ENCODE measurements at places on chromosomes 3 and 15. TPM values are rescaled to one million over a fixed set of nuclear protein-coding genes. Genes with fewer than 3 reads are reported as not detected.

The SLC15A2 gene
- total RNA-seq, result 1.3 TPM

The CPB1 gene
- 7.7 TPM for total RNA-seq

The CCR8 gene
- total RNA-seq, result not detected

The MUSTN1 gene
- total RNA-seq, result 1.3 TPM

The ITIH1 gene
- not detected for total RNA-seq

The POLG gene
- total RNA-seq, result 49.0 TPM

The SERINC4 gene
- not detected for total RNA-seq

The KCNMB3 gene
- 2.8 TPM for total RNA-seq

The COL8A1 gene
- 10.1 TPM for total RNA-seq

The SLC2A2 gene
- total RNA-seq, result not detected

The RAB7A gene
- 151 TPM for total RNA-seq

The CLRN1 gene
- total RNA-seq, result not detected

The SLC6A1 gene
- 2.3 TPM for total RNA-seq

The ELP6 gene
- total RNA-seq, result 10.6 TPM

The AMOTL2 gene
- total RNA-seq, result 181 TPM

The SLC12A1 gene
- total RNA-seq, result not detected

The STAB1 gene
- total RNA-seq, result 187 TPM

The DRD3 gene
- total RNA-seq, result not detected

The TIMP4 gene
- total RNA-seq, result 97.2 TPM

The BMF gene
- 7.3 TPM for total RNA-seq

The CORO2B gene
- total RNA-seq, result 10.1 TPM

The THAP10 gene
- total RNA-seq, result 2.1 TPM

The BCHE gene
- total RNA-seq, result 3.1 TPM

The COL6A5 gene
- not detected for total RNA-seq

The PLXNA1 gene
- total RNA-seq, result 16.1 TPM

The ACOX2 gene
- total RNA-seq, result 27.9 TPM

The FMN1 gene
- 76.7 TPM for total RNA-seq

The CCR3 gene
- not detected for total RNA-seq

The RBPMS2 gene
- 6.4 TPM for total RNA-seq

The TMOD2 gene
- total RNA-seq, result 12.4 TPM

The HCN4 gene
- total RNA-seq, result not detected

The HIGD2B gene
- total RNA-seq, result not detected

The MINDY2 gene
- 21.7 TPM for total RNA-seq

The ELL3 gene
- total RNA-seq, result 3.4 TPM

The KBTBD13 gene
- total RNA-seq, result not detected

The SPATA16 gene
- total RNA-seq, result not detected

The CASR gene
- total RNA-seq, result not detected

The ECE2 gene
- total RNA-seq, result not detected

Data from subcutaneous adipose tissue (tissue), 4 donors.